Prostate gland (tissue), 2 donors: ENCODE measurements at places on chromosomes 16 and 17. TPM values are rescaled to one million over a fixed set of nuclear protein-coding genes. Genes with fewer than 3 reads are reported as not detected.
A peak's percentile ranks its signal among the peaks of the same experiment; 100 is the strongest.

- no peaks in the 10 kb centered on the region for H3K4me1 ChIP-seq
- H3K27ac ChIP-seq = no peak overlapping the region
- no peak overlapping the region for H3K4me3 ChIP-seq
- H3K27me3 ChIP-seq = no peaks in the 10 kb centered on the region
- H3K36me3 ChIP-seq = no peaks in the 10 kb centered on the region
Observed at GRCh38 chr16:9135797-9136196, 44.4 kb downstream of the HAPSTR1 start.

GRCh38 chr17:49739641-49740271 is 24.2 kb downstream of the FAM117A start:
- peak; percentile 31 for DNase-seq
- no peaks in the 10 kb centered on the region for H3K36me3 ChIP-seq
- no peaks in the 10 kb centered on the region for H3K27me3 ChIP-seq
- no peak overlapping the region for H3K27ac ChIP-seq
- no peak overlapping the region for H3K4me3 ChIP-seq
- H3K4me1 ChIP-seq = no peaks in the 10 kb centered on the region

- H3K4me3 ChIP-seq = no peak overlapping the region
- H3K27ac ChIP-seq = no peak overlapping the region
- DNase-seq = no peak
- H3K4me1 ChIP-seq = no peaks in the 10 kb centered on the region
- no peaks in the 10 kb centered on the region for H3K27me3 ChIP-seq
Observed at GRCh38 chr16:24352746-24353145, 96.6 kb downstream of the CACNG3 start.

GRCh38 chr17:29617125-29617480 is 5.6 kb downstream of the CORO6 start:
- no peaks in the 10 kb centered on the region for H3K27me3 ChIP-seq
- H3K4me3 ChIP-seq = peak overlapping the region; percentile 4
- H3K4me1 ChIP-seq = peaks cover 5% of the 10 kb centered on the region
- DNase-seq = peak; percentile 63
- no peak overlapping the region for H3K27ac ChIP-seq

GRCh38 chr16:85935974-85936760 is 37.2 kb downstream of the IRF8 start:
- H3K4me3 ChIP-seq = no peak overlapping the region
- peaks cover 5% of the 10 kb centered on the region for H3K27me3 ChIP-seq
- H3K4me1 ChIP-seq = no peaks in the 10 kb centered on the region

DNA sequence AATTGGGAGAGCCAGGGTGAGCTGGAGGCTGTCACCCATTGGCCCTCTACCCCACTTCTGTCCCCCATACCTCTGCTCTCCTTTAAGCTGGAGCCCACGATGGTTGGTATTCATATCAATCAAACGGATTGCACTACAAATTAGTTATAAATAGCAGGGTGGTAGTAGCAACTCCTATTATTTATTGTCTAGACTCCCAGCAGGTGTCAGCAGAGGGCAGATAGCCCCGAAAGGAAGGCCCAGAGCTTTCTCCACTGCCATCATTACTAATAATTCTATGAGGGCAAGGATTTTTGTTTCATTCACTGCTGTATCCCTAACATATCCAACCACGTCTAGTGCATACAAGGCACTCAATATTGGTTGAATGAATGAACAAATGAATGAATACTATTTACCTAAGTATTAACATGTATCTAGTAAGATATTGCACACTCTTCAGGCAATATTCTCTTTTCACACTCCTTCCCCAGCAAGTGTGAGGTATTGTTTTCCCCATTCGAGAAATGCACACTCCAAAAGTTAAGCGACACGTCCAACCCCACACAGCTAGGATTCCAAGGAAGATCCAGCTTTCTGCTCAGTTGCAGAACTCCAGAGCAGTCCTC is 6.3 kb downstream of the C17orf50 start:
- DNase-seq = peak; percentile 28
- peaks cover 6% of the 10 kb centered on the region for H3K4me1 ChIP-seq
- H3K27ac ChIP-seq = no peak overlapping the region

GRCh38 chr16:85912211-85912974 is 13.4 kb downstream of the IRF8 start:
- H3K27me3 ChIP-seq = no peaks in the 10 kb centered on the region
- H3K36me3 ChIP-seq = no peaks in the 10 kb centered on the region
- DNase-seq = no peak

- no peaks in the 10 kb centered on the region for H3K27me3 ChIP-seq
- H3K27ac ChIP-seq = no peak overlapping the region
- no peak overlapping the region for H3K4me3 ChIP-seq
- DNase-seq = no peak
- H3K4me1 ChIP-seq = peaks cover 15% of the 10 kb centered on the region
Observed at GRCh38 chr16:85495823-85496538, 117.1 kb upstream of the GSE1 start.

DNA sequence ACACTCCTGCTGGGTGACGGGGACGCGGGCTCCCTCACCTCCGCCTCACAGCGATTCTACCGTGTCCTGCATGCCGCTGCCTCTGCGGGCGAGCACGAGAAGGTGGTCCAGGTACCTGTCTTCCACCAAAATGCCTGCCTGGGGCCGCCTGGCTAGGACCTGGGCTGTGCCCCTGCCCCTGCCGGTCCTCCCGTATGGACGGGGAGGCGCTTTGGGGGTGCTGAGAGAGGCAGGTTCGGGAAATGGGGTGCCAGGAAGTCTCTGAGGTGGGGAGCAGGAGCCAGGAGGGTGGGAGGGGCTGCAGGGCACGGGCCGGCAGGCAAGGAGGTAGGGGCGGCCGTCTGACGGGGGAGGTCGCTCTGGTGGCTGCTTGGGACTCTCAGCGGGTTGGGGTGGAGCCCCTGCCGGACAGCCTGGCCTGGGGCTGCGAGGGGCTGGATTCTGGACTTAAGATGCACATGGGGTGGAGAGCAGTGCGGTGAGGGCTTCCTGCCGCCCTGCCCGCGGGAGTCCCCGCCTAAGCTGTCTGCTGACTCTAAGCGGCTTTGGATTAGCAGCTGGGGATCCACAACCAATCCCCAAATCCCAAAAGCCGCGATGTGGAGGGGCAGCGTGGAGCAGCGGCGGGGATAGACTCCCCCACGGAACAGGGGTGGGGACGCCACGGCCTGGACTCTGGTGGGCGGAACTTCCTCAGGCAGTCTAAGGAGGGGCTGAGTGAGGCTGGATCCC is 5.8 kb downstream of the CHTF18 start:
- no peaks in the 10 kb centered on the region for H3K4me1 ChIP-seq
- H3K27ac ChIP-seq = no peak overlapping the region
- H3K36me3 ChIP-seq = no peaks in the 10 kb centered on the region
- H3K4me3 ChIP-seq = no peak overlapping the region
- peaks cover 3% of the 10 kb centered on the region for H3K27me3 ChIP-seq
- DNase-seq = no peak

DNA sequence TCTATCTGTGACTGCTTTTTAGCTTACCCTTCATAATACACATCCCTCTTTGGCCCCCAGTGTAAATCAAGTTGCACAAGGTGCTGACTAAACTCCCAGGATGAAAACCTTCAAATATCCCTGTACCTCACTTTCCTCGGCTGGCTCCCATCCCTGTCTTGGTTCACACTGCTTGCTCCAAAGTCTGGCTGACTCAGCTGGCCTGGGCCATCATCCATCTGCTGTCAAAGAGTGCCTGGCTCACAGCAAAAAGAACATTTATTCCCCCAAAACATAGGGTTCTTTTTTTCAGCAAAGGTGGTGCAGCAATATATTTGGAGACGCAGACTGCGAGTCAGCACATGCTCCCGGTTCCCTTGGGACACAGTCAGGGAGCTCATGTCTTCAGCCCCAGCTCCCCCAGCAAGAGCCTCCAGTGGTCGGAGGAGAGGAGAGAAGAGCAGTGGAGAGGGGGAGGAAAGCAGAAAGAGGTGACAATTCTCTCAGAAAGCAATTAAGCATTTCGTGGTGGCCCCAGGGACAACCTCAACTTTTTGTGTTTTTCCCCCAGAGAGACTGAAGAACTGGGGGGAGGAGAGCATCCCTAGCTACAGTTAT is 26.1 kb downstream of the GPR142 start:
- no peaks in the 10 kb centered on the region for H3K27me3 ChIP-seq
- no peak for DNase-seq
- no peak overlapping the region for H3K27ac ChIP-seq
- H3K36me3 ChIP-seq = no peaks in the 10 kb centered on the region
- no peak overlapping the region for H3K4me3 ChIP-seq
- H3K4me1 ChIP-seq = no peaks in the 10 kb centered on the region

DNA sequence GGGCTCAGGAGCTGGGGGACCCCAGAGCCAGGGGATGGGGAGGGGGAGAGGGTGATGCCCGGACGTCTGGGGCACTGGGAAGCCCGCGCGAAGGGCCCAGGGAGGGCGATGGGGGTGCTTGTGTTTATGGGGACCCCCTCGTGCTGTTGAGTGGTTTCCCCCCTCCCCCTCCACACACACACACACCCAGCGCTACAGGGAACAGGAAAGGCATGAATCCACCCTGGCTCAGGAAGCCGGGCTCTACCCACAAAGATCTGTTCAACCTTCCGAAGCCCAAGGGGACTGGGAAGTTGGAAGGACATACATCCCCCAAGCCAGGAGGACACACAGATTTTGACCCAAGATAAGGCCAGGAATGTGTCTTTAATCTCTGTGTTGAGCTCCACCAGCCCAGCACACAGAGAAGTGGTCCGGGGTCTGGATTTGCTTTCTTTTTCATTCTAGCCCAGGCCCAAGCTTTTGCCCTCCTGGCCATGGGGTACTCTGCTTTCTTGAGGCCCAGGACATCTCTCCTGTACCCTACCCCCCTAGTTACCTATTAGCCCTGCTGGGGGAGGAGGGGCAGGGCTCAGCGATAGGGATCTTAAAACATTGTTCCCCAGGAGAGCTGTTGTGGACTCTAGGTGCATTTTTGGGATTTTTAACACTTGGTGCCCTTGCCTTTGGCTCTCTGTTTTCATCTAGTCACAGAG is 1.2 kb downstream of the UBALD2 start:
- H3K4me1 ChIP-seq = peaks cover 32% of the 10 kb centered on the region
- no peaks in the 10 kb centered on the region for H3K36me3 ChIP-seq

DNA sequence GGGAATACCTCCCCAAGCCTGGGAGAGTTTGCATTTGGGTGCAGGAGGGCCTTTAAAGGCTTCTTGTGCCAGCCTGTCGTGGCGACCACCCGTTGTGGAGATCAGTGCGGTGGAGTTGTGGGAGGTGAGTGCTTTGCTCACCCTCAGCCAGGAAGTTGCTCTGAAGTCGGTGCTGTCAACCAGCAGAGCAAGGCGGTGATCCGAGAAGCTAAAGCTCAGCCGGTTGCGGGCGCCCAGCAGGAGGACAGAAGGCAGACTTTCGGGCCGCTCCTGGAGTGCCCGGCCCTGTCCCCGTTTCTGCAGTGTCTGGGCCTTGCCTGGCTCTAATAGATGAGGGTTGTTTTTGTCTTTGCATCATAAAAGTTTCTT is 1.4 kb downstream of the UBE2I start:
- H3K4me1 ChIP-seq = peaks cover 19% of the 10 kb centered on the region
- H3K27ac ChIP-seq = peak overlapping the region; percentile 95
- peak overlapping the region; percentile 75 for H3K4me3 ChIP-seq
- H3K36me3 ChIP-seq = peaks cover 9% of the 10 kb centered on the region

- H3K36me3 ChIP-seq = no peaks in the 10 kb centered on the region
- no peak for DNase-seq
- H3K27me3 ChIP-seq = no peaks in the 10 kb centered on the region
- peaks cover 23% of the 10 kb centered on the region for H3K4me1 ChIP-seq
- H3K27ac ChIP-seq = peak overlapping the region; percentile 76
Observed at GRCh38 chr17:76527430-76528111, 9.9 kb downstream of the CYGB start.

DNA sequence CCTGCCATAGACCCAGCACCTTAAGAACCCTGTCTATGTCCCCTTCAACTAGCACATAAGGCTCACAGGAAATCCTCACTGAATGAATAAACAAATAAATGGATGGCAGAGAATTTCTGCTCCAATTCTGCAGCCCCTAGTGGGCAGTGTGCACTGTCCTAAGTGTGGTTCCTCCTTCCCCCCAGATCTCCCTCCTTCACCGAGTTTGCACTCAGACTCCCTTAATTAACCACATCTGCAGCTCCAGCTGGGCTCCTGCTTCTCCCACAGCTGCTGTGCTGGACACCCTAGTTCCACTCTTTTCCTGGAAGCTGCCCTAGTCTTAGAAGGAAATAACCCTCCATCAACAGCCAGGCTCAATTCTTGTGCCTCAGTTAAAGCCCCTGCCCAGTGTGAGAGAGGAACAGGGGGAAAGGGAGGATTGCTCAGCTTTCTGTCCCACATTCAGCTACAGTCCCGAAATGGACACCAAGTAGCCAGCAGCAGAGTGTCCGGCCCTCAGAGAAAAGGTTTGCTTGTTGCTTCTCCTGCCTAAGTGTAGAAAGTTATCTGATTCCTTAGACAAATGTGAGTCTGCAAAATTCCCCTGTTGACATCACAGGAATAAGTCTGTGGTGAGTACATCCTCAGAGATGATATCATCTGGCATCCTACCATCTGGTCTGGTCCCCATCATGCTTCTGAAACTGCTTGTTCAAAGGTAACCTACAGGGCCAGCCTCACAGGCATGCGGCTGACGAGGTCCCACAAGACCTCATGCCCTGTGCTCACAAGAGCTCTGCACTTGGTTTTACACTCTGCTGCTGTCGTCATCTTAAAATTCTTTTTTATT is 12.3 kb downstream of the LRRC3C start:
- H3K27ac ChIP-seq = no peak overlapping the region
- H3K4me3 ChIP-seq = no peak overlapping the region
- no peaks in the 10 kb centered on the region for H3K27me3 ChIP-seq
- H3K36me3 ChIP-seq = no peaks in the 10 kb centered on the region

DNA sequence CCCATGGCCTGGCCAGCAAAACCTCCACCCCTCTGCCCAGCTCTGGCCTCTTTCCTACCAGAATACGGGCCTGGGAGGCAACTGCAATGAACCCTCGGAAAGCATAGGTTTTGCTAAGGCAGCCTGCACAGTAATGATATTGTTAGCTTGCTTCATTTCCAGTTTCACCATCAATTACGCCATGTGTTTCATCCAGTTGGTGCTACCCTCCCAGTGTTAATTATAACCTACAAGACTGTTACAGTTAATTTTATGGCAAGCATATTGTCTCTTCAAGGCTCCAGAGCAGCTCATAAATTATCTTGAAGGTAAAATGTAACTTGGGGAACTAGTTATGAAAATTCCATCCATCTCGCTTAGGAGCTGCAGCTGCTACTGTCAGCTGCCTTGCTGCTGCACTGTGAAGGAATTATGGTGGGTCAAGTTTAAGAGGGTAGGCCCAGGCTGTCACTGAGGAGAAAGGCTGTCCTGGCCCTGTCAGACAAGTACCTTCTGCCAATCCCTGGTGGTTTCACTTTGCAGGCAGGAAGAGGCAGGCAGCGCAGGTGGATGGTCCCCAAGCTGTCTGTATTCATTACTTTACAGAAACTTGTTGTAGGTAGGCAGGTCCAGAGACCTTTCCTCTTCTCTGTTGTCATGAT is 242.9 kb downstream of the FTO start:
- no peak for DNase-seq
- H3K4me1 ChIP-seq = no peaks in the 10 kb centered on the region
- H3K36me3 ChIP-seq = no peaks in the 10 kb centered on the region
- no peak overlapping the region for H3K4me3 ChIP-seq
- no peaks in the 10 kb centered on the region for H3K27me3 ChIP-seq
- H3K27ac ChIP-seq = no peak overlapping the region

ZNF423 gene
- 6.1 TPM for total RNA-seq

SLC35G3 gene
- 0.34 TPM for total RNA-seq

TRPV3 gene
- not detected for total RNA-seq

PRSS33 gene
- not detected for total RNA-seq

ESRP2 gene
- total RNA-seq = 48.1 TPM
